ENCODE measurements at places on chromosomes 7 and 10. TPM values are rescaled to one million over a fixed set of nuclear protein-coding genes. Genes with fewer than 3 reads are reported as not detected.

DNA sequence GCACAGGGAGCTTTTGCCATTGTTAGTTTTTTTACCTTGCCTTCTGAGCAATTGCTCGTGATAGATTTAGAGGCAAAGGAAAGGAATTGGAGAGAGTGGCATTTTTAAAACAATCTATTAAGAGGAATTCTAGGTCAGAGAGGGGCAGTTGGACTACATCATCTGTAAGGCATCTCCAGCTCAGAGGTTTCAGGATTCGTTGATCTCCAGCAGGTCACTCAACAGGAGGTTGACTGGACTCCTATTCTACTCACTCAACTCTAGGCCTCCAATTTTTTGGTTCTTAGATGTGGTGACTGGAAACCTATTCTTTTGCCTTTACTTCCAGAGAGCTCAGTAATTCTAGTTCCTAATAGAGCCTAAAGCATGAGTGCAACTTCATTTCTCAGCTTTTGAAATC lies 42.8 kb downstream of the TBXAS1 start:
- no peak overlapping the region for H3K27ac ChIP-seq
- H3K4me3 ChIP-seq: no peak overlapping the region
- no peaks in the 10 kb centered on the region for H3K36me3 ChIP-seq

Gene ALOX5
- total RNA-seq: 1.1 TPM

DNA sequence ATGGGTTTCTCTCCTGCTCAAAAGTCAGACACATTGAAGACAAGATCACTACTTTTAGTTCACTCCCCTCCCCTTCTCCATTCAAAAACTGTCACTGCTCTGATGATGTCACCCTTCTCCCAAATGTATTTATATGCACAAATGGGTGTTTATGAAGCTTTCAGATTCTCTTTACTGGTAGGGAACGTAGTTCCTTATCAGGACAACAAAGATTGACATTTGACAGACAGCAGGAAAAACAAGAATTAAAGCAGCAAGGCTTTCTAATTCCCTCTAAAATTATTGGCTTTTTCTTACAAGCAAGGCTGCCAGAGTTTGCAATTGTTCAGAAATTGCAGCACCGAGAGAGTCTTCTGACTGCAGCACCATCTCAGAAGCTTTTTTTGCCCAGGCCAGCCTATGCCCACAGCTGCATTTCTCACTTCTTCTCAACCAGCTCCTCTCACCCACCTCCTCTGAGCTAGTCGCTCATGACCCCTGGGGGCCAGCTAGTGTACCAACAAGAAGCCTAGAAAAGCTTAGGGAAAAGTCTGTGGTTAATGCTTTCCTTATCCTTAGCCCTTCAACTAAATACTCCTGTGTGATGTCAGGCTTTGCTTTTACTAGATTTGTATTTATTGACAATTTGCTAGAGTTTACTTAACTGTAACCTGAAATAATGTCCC lies 265.1 kb downstream of the HTR7 start:
- peaks cover 3% of the 10 kb centered on the region for H3K4me1 ChIP-seq
- H3K27ac ChIP-seq: no peak overlapping the region
- DNase-seq: peak; percentile 90
- H3K4me3 ChIP-seq: no peak overlapping the region
- no peaks in the 10 kb centered on the region for H3K36me3 ChIP-seq

DNA sequence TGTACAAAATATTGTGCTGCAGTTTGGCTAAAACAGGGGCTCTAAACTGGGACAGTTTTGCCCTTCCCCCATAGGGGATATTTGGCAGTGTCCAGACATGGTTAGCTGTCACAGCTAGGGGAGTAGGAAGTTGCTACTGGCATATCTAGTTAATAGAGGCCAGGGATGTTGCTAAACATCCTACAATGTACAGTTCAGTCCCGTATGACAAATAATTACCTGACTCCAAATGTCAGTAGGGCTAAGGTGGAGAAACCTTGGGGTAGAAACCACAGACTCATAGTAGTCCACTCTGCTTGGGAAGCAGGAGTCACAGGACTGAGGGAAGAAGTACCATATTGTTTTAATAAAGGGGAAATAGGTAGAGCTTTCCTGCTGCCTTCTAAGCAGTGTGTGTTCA lies 39.8 kb downstream of the WBP1L start:
- no peaks in the 10 kb centered on the region for H3K36me3 ChIP-seq
- H3K4me1 ChIP-seq: peaks cover 13% of the 10 kb centered on the region
- H3K27me3 ChIP-seq: no peaks in the 10 kb centered on the region
- no peak for DNase-seq

Gene EPDR1
- total RNA-seq: 2.7 TPM

- peaks cover 5% of the 10 kb centered on the region for H3K4me1 ChIP-seq
- H3K27ac ChIP-seq: no peak overlapping the region
- no peak overlapping the region for H3K4me3 ChIP-seq
- H3K36me3 ChIP-seq: no peaks in the 10 kb centered on the region
- peaks cover 12% of the 10 kb centered on the region for H3K27me3 ChIP-seq
Measured at GRCh38 chr7:128190051-128190647, 50.9 kb upstream of the LEP start.
